ENCODE measurements at places on chromosomes 13 and 19.

GRCh38 chr13:101544979-101545378 is 92.5 kb downstream of the ITGBL1 start:
- no peak for DNase-seq

DNA sequence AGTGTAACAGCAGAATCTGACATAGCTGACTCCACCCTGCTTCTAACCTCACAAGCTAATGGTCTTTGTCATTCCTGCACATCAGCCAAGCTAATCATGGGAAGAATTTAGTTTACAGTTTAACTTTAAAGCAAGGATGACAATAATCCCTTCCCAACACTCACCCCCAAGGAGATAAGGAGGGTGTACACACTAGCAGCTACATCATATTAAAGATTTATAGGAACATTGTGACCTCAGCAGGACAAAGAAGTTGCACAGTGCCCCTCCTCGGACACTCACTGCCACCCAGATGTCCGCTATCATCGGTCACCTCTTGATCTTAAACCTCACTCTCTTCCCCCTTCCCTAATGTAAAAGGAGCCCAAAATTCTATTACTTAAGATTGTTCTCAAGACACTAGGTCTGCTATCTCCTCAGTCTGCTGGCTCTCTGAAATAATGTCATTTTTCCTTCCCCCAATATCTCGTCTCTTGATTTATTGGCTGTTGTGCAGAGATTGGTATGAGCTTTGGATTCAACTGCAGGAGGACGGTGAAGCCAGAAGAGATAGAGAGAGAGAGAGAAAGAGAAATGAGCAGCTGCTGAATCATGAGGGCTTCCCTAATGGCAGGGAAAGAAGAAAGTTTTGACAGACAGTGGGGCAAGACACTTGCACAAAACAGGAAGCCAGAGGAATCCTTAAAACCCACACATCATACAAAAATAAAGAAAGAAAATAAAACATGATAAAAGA is 17.5 kb upstream of the FFAR2 start:
- no peak for DNase-seq

GRCh38 chr19:31533114-31533513 is 183.9 kb upstream of the TSHZ3 start:
- DNase-seq, result no peak

- no peak for DNase-seq
These were observed 136.4 kb upstream of the HTR2A start for GRCh38 chr13:47033216-47033615.

DNA sequence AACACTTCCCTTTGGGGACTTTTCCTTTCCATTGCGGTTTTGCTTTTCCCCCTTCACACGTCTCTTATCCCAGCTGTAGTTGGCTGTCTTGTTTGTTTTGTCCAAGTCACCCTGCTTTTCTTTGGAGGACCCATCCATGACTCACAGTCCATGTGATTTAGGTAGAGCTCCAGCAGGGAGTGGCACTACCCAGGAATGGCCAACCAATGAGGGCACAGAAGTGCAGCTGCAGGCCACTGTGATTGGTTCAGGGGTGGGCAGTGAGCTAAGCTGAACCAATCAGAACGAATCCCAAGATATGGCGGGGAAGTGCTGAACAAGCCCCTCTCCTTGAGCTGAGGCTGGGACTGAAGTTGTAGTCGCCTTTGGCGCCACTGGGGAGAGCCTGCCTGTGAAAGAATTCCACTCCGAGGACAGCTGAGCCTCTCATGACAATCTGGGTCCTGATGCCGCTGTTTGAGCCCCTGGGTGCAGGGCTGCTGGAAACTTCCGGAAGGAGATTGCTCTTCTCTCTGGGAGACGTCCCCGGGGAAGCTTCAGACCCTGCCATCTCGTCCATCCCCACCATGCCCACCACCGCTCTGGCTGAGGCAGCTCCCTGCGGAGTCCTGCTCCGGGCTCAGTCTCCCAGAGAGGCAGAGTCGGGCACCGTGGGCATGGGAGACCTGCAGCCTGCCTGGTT is 62.9 kb upstream of the URI1 start:
- DNase-seq, result no peak

- peak; percentile 39 for DNase-seq
These were observed 1.0 kb upstream of the CGB7 start for GRCh38 chr19:49058562-49058961.

- DNase-seq, result no peak
These were observed 611.4 kb downstream of the PCDH9 start for GRCh38 chr13:66618702-66619101.

DNA sequence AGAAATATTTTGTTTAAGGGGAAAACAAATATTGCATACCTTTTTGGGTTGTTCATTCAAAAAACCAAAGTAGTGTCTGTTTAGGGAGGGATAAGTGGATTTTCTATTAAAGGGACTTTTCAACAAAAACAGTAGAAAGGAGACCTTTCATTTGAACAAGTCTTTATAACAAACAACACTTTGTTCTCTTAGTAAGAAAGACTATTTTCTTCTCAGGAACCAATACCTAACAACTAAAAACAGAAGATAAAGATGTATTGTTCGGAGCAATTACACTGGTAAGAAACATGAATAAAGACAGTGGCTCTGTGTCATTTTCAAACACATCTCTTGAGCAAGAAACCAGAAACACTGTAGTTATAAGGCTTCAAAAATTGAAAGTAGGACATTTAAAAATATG is 1610.1 kb upstream of the PCDH20 start:
- no peak for DNase-seq
